Hematopoietic multipotent progenitor cell (in vitro differentiated cells): ENCODE measurements at places on chromosomes 11 and 22. TPM values are rescaled to one million over a fixed set of nuclear protein-coding genes. Genes with fewer than 3 reads are reported as not detected.

GRCh38 chr22:33787645-33788456, 132.4 kb downstream of the LARGE1 start:
- DNase-seq: no peak

GRCh38 chr11:61752117-61752924, at the start of gene MYRF:
Gene MYRF (plus strand): TSS chr11:61752636. CDS start chr11:61752745, 109 bp downstream.
- peak; percentile 53 for DNase-seq

DNA sequence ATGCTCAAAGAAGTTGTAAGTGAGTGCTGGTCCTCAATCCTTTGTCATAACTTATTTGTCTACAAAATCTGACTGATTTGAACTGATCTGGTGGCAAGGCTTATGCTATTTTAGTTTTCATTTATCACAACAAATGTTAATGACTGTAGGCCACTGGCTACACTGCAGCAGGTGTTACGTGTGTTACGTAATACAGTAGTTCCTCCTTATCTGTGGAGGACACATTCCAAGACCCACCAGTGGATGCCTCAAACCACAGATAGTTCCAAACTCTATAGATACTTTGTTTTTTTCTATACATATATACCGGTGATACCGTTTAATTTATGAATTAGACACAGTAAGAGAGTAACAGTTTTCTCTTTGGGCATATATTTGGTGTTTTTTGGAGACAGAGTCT, 7.0 kb downstream of the MADD start:
- no peak for DNase-seq

DNA sequence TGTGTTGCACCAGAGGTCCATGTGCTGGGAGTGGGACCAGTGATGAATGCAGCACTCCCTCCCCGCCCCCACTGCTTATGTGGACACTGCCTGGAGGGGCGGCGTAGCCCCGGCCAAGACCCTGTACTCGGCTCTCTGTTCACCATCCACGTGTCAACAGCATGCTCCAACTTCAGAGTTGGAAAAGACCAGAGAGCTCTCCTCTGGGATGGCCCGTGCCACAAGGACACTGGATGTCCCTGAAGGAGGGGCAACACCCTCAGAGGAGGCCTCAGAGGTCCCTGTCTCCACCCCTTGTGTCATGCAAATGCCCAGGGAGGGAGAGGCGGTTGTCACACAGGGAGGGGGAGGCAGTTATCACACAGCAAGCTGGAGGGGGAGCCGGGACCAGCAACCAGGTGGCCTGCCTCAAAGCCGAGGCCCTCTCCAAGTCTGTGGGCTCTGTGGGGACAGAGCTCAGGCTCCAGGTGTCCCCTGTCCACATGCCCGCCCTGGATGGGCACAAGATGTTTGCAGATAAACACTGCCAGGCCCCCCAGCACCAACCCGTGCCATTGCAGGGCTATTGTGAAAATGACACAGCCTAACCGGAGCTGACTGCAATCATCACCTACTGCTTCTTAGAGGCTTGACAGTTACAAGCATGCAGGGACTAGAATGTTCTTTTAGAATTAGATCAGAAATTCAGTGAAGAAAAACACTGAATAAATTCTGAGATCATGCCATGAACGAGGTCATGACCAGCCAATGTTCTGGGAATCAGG, 121.1 kb downstream of the PHF21B start:
- no peak for DNase-seq

Gene GRM5
- total RNA-seq: under 0.01 TPM

- no peak for DNase-seq
Observed at GRCh38 chr11:115126515-115127208, 377.6 kb downstream of the CADM1 start.

- no peak for DNase-seq
Observed at GRCh38 chr11:62132191-62132590, 8.4 kb downstream of the INCENP start.

DNA sequence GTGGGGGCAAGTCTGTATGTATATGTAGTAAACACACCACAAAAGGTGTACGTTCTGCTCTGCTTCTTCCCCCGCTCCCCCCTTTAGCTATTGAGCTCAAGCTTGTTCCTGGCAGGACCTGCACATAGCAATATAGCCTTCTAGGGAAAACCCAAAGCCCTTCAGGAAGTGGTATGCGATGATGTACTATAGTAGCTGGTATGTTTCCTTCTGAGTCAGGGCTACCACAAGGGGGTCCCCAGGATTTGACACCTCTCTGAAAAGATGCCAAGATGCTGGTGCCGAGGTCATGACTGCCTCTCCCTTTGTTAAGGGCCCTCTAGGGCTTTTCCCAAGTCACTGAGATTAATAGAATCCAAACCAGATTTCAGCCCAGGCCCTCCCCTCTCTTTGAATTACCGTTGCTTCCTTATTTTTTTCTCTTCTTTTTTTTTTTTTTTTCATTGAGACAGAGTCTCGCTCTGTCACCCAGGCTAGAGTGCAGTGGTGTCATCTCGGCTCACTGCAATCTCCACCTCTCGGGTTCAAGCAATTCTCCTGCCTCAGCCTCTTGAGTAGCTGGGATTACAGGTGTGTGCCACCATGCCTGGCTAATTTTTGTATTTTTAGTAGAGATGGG, 268.4 kb downstream of the ETS1 start:
- DNase-seq: peak; percentile 83

- DNase-seq: no peak
Observed at GRCh38 chr22:48925450-48925849, 902.2 kb downstream of the BRD1 start.

- DNase-seq: no peak
Observed at GRCh38 chr11:76891285-76891684, 30.6 kb downstream of the ACER3 start.

DNA sequence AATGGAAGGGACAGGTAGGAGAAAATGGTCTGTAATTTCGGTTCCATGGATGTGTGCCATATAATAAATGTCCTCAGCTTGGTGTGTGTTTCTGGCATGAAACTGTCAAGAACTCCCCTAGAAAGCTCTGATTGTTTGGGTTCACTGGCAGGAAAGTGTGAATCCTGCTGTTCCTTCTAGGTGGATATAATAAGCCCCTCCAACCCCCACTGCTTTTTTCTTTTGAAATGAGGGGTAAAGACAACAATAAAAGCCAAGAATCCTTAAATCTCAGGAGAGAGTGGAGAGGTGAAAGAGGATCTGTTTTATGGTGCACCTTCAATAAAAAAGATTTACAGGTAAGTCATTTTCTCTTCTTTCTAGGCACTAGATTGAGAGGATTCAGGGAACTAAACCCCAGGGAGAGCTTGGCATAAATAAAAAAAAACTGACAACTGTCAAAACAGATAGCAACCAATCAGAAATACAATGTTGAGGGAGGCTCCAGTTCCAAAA, 74.9 kb downstream of the CACNG2 start:
- no peak for DNase-seq

Gene PYGM
- 4.6 TPM for total RNA-seq

- DNase-seq: no peak
Observed at GRCh38 chr22:31122196-31122531, 602 bp upstream of the INPP5J start.

Gene MYOD1
- not detected for total RNA-seq

- no peak for DNase-seq
Observed at GRCh38 chr11:56911312-56911711, 77.4 kb upstream of the OR5AK2 start.

- no peak for DNase-seq
Observed at GRCh38 chr22:17897858-17898257, 123.6 kb upstream of the BID start.

Gene AQP11
- 0.27 TPM for total RNA-seq

GRCh38 chr11:96033599-96033998, 109.7 kb upstream of the MTMR2 start:
- no peak for DNase-seq

- DNase-seq: no peak
Observed at GRCh38 chr22:38074181-38075104, 9.5 kb downstream of the SLC16A8 start.
